OCI-M1 (cell line): ENCODE measurements at places on chromosomes 16 and 17.

DNA sequence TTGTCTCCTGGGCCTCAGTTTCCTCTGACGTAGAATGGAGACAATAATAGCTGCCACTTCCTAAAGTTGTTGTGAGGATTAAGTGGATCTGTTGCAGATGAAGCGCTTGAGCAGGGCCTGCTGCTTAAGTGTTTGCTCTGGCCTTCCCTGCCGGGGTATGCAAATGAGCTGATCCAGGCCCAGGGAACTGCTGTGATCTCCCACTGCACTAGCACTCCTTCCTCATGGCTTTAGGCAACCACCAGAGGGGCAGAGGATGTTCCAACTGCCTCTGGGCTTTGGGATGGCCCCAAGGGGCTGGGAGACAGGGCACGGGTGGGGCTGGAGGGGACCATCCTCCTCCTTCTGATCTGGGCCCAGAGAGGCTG lies 6.2 kb downstream of the SBK1 start:
- DNase-seq: no peak

- no peak for DNase-seq
Measured at GRCh38 chr16:80623376-80623775, 82.6 kb downstream of the DYNLRB2 start.

DNA sequence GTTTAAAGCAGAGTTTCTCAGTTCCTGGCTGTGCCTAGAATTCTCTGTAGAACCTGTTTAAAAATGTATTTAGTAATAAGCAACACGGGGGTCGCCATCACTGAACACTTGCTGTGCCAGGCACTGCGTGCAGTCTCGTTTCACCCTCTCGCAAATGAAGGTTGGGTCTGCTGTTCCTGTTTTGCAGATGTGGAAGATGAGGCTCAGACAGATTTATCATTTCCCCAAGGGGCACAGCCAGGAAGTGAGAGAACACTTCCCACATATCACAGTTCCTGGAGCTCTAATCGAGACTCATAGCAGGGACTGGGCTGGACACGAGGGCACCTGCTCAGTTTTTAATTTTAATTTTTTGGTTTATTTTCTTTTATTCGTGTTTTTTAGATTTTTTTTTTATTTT lies 122.7 kb downstream of the ABCC6 start:
- DNase-seq: no peak

DNA sequence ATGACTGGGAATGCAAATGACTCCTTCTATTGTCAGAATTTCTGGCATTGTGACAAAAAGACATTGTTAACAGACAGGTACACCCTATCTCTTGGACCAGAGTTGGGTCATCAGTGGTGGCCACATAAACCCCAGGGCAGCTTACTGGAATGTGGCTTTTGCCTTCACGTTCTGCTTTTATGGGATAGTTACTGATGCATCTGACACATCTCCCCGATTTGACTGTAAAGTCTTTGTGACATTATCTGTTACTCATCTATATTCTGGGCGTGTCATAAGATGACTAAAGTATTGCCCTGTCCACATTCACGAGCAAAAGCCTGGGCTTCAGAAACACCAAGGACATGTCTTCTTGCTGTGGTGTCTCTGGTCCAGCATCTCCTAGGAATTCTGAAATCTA lies 18.7 kb upstream of the AQP8 start:
- DNase-seq: no peak

- DNase-seq: no peak
Measured at GRCh38 chr17:38606646-38607611, 1.2 kb upstream of the SRCIN1 start.

- peak; percentile 59 for DNase-seq
Measured at GRCh38 chr16:58814348-58814801, 80.3 kb upstream of the GOT2 start.

DNA sequence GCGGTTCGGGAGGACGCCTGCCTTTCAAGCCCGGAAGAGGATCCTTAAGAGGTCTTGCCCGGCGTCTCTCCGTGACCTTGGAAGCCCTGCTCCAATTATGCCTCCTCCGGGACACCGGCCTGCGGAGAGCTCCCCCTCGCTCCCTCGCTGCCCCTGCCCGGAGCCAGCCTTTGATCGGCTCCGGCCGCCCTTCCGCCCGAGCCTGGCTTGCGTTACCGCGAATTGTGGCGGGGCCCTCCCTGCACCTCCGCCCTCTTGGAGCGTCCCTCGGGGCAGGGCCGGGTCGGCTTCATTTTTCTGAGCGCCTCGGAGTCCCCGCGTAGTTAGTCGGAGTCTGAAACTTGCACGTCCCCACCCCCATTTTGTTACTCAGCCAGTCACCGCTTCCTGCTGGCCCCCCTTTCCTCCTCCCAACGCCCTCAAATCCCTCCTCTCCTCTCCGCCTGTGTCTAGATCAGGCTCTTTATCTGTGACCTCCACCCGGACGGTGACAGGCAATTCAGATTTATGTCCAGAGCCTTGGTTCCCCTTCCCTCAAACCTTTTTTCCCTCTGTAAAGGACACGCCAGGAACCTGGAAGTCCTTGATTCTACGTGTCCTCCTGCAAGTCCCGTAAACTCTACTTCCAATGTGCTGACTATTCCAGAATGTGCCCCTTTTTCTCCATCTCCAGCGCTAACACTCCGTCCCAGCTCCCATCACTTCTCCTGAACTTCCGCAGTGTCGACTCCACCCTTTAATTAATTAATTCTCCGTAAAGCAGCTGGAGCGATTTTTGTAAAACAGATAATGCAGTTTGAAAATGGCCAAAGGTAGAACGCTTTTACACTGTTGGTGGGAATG lies 569 bp upstream of the RABEP2 start:
- DNase-seq: peak; percentile 93

- DNase-seq: no peak
Measured at GRCh38 chr16:11374255-11374654, 29.0 kb downstream of the RMI2 start.

DNA sequence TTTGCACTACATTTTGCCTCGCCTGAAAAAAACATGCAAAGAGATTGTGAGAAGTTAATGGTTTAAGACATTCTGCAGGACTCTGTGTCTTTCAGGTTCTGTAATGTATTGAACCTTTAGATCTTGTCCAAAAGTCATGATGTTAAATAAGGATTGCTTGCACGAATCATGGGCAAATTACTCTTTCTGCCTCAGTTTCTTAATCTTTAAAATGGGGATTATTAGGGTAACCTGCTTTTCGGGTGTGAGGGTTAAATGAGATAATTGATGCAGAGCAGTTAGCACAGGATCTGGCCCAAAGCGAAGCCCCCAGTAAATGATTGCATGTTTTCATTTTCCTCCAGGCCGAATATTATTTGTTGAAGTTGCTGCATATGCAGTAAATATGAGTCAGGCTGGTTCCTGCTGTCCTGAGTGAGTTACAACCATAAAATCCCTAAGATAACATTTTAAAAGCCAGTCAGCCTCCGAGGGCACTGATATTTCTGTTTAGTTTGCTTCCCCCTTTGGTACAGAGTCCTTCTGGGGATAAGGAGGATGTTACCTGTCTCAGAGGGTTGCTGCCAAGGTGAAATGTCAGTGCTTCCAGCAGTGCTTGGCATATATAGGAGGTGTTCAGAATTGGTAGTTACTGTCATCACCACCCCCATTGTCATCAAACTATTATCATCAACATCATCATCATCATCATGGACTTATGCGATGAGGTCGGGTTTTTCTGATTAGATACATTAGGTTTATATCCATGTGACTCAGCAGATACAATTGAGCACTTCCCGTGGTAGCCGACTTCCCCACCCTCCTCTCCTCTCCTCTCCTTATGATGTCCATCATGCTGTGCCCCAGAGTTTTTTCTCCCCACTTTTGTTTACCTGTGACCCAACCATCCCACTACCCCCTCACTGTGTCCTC lies 20.6 kb upstream of the ARHGAP17 start:
- no peak for DNase-seq

GRCh38 chr17:6492892-6493674 lies 48.8 kb downstream of the PIMREG start:
- DNase-seq: peak; percentile 46

- no peak for DNase-seq
Measured at GRCh38 chr17:29039764-29040598, 3.0 kb upstream of the PIPOX start.

- no peak for DNase-seq
Measured at GRCh38 chr17:41777574-41778188, 8.8 kb downstream of the JUP start.

GRCh38 chr17:77801545-77802332 lies 156.8 kb upstream of the TNRC6C start:
- no peak for DNase-seq
